HT1080 (cell line): ENCODE measurements at places on chromosomes 5 and 9. TPM values are rescaled to one million over a fixed set of nuclear protein-coding genes. Genes with fewer than 3 reads are reported as not detected.

ANKRD31 gene
- 0.08 and 0.13 TPM in 2 replicates for total RNA-seq

DNA sequence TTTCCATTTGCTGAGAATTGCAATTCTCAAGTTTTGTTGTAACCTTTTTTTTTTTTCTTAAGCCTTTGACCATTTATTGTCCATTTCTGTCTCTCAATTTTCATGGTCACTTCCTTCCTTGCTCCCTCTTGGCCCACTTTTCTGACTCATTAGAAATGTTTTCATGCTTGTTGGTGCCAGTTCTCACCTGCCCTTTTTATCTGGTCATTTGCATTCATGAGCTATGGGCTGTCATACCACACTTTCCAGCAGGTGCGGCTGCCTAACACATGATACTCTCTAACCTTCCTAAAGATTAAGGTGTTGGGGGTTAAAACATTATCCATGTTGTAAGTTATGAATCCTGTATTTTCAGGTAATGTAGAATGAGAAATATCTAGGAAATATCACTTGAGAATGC is 150.5 kb upstream of the TLX3 start:
- no peak for DNase-seq

DNA sequence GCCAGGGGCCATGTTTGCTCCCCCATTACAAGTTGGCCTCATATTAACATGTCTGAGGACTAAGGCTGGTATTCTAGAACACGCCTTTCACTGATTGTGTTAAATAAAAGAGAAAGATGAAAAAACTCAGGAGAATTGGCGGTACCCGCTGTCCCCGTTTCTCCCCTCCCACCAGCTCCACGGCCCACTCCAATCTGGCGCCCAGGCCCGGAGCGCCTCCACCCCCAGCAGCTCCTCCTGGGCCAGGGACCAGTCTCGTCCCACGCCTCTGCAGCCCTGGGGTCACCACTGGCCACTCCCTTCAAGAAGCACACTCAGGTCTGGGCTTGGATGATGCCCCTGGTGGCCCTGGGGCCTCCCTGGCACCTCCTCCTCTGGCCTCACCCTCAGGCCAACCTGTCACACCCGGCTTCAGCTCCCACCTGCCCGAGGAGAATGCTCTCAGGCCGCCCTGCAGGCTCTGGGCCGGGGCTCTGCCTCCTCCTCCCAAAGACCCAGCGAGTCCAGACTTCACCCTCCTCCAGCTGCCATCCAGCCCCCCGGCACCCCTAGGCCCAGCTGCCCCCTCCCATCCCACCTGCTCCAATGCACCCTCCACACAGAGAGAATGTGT is 133.0 kb upstream of the PPP1R26 start:
- no peak for DNase-seq

DNA sequence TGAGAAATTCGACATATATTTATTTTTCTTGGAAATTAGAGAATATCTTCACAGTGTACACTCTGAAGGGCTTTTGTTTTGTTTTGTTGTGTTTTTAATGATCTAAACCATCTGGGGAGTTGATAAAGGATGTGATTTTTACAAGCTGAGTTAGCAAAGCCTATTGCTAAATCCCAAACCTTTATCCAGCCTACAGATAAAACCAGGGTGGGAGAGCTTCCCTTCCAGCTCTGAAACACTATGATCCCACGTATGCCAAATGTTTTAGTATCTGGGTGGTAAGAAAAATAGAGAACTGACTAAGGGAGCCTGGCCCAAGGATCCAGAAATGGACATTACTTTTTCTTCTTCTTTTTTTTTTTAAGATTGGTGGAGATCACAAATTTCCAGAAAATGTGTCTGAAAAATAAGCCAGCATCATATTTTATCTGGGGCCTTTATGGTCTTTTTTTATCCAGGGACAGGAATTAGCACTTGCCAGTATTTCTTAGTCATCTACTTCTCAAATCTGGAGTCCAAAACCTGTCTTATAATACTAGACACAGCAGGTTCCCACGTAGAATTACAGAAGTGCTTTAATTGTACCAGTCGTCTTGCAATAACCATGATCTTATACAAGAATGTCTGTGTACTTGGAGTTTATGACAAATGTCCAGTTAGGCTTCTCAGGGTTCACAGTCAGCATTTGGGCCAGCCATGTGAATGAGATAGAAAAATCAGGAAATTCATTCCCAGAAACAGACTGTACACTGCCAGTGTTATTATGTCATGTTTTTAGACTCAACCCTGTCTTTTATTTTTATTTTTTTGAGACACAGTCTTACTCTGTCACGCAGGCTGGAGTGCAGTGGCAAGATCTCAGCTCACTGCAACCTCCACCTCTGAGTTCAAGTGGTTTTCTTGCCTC is 290.8 kb upstream of the MPDZ start:
- DNase-seq: no peak

DNA sequence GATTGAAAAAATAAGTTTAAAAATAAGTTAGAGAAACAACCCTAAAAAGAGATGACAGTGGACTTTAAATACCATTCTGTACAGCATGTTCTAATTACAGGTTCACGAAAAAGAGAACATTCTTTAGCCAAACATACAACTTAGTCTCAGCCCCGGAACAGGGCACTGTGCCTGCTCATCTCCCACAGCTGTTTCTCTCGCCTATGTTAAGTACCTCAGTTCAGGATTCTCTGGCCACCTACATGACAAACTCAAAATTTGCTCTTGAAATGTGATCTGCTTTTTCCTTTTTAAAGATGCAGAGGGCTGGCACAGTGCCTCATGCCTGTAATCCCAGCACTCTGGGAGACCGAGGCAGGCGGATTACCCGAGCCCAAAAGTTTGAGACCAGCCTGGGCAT is 52.3 kb downstream of the MYO10 start:
- no peak for DNase-seq
